MM.1S (cell line): ENCODE measurements at places on chromosomes 3 and 15.

- no peak for DNase-seq
These were observed 11.2 kb downstream of the SENP7 start for GRCh38 chr3:101501783-101502182.

- DNase-seq: no peak
These were observed 76.0 kb downstream of the ZBBX start for GRCh38 chr3:167304077-167304476.

DNA sequence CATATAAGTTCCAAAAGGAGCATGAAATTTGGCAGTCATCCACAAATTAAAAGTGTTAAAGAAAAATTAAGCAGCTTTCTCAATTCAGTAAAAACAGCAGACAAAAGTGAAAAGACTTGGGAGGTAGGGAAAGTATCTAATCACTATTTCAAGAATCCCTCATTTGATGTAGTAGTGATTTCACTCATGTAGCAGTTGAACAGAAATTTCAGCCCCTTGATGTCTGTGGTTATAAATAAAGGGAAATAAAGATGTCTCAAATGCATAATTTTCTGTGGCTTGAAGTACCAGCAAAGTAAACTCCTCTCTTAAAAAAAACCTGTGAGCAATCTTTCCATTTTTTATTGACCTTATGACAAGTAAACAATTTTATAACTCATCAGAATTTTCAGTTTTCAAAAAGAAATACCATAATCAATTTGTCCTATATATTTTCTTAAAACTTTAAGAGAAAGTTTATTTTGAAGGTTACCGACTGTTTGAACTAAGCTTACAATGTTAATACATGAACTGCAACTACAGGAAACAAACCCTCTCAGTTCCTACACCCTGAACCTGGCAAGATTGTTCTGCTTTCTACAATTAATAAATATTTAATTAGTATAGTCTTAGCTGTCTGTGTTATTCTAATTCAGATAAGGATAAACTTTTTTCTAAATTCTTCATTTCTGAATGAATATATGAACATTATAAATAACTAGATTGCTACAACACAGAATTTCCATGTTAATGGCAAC lies 94.2 kb downstream of the CBLB start:
- DNase-seq: no peak

DNA sequence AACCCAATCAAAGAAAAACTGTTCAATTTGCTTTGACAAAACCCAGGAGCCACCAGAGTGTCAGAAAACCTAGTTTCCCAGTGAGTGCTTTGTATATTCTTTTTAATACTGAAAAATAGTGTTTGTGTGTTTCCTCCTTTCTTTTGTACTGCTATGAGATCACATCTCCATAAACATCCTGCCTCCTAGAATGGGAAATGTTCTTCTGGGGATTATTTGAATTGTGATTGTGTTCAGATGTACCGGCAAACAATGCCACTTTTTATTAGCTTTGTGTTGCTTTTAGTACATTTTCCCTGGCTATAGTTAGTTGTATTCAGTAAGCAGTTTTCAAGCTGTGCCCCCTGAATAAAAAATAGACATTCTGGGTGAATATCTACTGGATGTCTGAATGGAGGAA lies 148.0 kb upstream of the NR2E3 start:
- no peak for DNase-seq

GRCh38 chr15:62296756-62297507 lies 131.8 kb upstream of the C2CD4B start:
- DNase-seq: no peak

GRCh38 chr15:81270781-81271491 lies 53.0 kb downstream of the STARD5 start:
- DNase-seq: no peak
